AG09309 (cell line): ENCODE measurements at places on chromosomes 4 and X.

DNA sequence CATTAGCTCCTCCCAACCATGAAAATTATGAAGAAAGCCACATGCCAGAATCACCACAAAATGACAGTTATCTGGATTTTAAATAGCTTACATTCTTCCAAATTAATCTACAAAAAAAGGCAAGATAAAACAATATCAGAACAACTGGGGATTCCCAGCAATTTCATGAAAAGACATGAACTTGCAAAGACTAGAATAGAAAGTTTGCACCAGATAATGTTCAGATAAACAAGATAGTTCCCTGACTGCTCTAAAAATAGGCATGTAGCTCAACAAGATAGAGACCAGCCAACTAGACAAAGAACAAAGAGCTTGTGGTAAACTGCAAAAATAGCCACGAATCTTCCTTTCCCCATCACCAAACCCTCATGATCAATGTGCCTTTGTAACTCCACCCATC lies 30.3 kb upstream of the DDX53 start:
- DNase-seq = no peak

DNA sequence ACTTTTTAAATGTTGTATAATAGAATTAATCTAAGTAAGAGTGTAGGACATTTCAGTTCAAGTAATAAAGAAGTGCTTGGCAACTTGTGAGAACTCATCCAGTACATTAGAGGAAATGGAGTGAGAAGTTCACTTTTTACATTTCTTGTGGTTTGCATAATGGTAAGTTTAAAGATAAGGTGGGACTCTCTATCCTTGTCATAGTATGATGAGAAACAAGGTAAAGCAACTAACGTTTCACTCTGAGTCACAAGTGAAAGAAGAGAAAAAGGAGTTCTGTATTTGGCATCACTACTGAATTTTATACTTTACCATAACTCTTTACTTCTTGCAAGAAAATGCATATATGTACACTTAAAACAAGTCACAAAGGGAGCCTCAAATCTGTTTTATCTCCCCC lies 219.4 kb downstream of the SLC4A4 start:
- no peak for DNase-seq

GRCh38 chr4:81446634-81447033 lies 25.1 kb downstream of the RASGEF1B start:
- DNase-seq = no peak

- DNase-seq = no peak
Observed at GRCh38 chr4:128279624-128280225, 7.9 kb downstream of the PGRMC2 start.

GRCh38 chrX:100654261-100654660 lies 10.3 kb downstream of the SRPX2 start:
- no peak for DNase-seq

DNA sequence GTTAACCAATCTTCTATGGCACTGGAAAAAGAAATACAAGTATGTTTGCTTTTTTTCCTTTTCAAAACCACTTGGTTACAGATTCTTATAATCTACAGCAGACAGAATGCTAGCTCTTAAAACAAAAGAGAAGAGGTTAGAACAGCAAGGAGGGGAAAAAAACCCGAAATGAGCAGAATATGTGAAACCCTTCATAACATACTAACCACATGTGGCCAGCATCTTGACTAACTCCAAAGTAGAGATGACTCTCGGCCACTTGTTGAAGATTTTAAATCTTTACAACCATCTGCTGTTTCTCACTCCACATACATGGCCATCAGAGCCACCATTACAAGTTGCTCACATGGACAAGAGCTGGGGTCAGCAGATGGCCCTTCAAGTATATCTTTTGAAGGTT lies 100.3 kb downstream of the PAPSS1 start:
- DNase-seq = no peak

GRCh38 chrX:37959212-37960021 lies 46.9 kb upstream of the SYTL5 start:
- no peak for DNase-seq

DNA sequence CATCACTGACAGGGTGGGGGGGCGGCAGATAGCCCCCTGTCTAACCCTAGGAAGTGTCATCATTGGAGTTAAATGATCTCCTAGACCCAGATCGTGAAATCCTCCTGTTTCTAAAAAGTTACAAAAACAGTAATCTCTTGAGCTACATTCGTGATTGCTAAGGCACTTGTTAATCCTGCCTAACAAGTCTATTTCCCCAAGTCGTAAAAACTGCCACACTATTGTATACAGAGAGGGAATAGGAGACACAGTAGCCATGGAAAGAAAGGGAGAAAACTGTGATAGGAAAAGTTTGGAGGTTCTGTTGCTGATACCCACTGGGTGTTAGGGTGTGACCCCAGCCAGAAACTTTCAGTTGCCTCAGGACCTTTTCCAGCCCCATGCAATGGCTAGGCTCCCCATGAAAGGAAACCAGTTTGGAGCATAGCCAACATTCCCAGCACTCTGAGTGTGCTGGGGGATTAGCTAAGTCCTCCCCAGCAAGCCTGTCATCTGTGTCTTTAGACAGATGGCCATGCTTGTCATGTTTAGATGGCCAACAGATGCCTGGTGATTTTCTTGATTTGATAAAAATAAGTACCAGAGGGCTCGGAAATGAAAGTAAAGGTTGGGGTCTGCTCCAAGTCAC lies 63.3 kb upstream of the ANXA10 start:
- DNase-seq = no peak

DNA sequence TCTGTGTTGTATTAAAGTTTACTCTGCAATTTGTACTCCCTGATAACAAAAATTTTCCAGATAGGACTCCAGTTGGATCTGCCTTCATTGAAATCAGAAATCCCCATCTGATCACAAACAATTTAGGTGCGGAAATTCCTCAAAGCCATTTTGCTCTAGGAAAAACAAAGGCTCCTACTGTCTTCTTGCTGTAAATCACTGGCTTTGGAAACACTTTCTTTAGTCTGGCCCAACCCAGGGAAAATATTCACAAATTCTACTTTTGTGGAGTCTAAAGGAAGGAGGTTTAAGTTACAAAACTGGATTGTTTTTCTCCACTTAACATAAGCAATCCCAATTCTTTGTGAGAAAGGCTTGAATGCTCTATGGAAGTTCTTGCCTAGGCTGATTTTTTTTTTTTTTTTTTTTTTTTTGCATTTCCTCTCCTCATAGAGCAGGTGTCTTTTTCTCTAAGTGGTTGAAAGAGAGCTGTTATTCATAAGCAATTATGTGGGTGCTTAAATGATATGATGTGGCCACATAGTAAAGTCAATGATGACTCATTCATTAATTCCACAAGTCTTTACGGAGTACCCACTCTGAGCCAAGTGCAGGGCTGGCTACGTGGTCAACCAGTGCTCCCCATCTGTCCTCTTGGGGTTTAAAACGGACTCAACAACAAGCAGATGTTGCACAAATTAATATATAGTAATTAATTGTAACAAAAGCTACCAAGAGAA lies 261.4 kb downstream of the LDB2 start:
- DNase-seq = no peak

GRCh38 chr4:76948443-76949275 lies 893 bp upstream of the SEPTIN11 start:
- DNase-seq = no peak

- DNase-seq = no peak
Observed at GRCh38 chrX:20224814-20225487, 41.8 kb downstream of the RPS6KA3 start.
